ENCODE measurements at places on chromosomes 13 and 19.

- DNase-seq: no peak
Measured at GRCh38 chr19:54233941-54234340, 8.6 kb downstream of the LILRA6 start.

DNA sequence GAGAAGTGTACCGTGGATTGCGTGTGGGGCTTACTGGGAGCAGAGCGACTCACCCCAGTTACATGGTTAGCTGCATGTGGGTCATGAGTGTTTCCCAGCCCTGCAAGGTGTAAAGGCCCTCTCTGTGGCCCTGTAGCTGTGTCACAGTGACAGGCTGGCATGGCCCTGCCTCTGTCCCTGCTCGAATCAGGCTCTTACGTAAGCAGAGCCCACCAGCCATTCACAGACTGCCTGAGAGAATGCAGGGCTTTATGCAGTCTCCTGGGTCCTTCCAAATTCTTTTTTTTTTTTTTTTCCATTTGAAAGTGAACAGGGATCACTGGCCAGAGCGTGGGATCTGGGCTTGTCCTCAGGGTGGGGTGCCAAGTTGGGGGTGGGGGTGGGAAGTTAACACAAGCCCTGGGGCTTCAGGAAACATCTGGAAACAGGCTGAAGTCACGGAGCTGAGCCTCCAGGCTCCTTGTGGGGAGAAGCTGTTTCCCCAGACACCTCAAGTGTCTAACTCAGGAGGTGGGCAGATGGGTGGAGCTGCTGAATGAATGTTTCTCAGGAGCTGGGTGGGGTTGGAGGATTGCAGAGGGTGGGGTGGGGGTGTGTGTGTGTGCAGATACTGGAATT, 13.4 kb downstream of the TECR start:
- DNase-seq: no peak

- no peak for DNase-seq
Measured at GRCh38 chr13:112521073-112521685, 66.8 kb downstream of the TUBGCP3 start.

GRCh38 chr19:4051175-4052101, 15.3 kb downstream of the ZBTB7A start:
- DNase-seq: peak; percentile 57

- no peak for DNase-seq
Measured at GRCh38 chr19:33641261-33641660, 19.5 kb downstream of the CHST8 start.

- no peak for DNase-seq
Measured at GRCh38 chr19:5697022-5697889, 7.2 kb downstream of the RPL36 start.

GRCh38 chr13:111584101-111584672, 263.7 kb downstream of the TEX29 start:
- no peak for DNase-seq

DNA sequence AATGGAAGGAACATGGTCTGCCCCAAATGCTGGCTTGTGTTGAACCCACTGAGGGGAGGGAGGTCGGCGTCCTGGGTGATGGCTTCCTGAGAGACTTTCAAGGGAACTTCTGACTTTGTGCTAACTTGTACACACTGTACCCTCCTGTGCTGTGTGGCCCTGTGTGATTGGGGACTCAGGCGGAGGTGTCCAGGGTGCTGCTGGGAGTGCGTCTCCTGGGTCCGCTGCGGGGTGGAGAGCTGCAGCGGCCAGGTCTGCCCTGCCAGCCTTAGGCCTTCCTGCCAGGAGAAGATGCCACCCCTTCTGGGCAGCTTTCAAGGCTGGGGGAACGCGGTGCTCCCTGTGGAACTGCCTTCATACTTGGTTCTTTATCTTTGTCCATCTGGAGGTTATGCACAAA, 170.1 kb downstream of the URI1 start:
- no peak for DNase-seq

- peak; percentile 22 for DNase-seq
Measured at GRCh38 chr13:52851137-52851962, 2.9 kb upstream of the PCDH8 start.

GRCh38 chr13:19057588-19058340, 123.9 kb downstream of the TUBA3C start:
- no peak for DNase-seq

GRCh38 chr19:11437955-11438354, 2.5 kb downstream of the PRKCSH start:
- no peak for DNase-seq

GRCh38 chr19:1622541-1622940, 17.3 kb upstream of the UQCR11 start:
- DNase-seq: no peak

- peak; percentile 20 for DNase-seq
Measured at GRCh38 chr19:33390101-33390907, 16.8 kb downstream of the CEBPG start.

- no peak for DNase-seq
Measured at GRCh38 chr13:21690955-21691354, 20.1 kb downstream of the FGF9 start.

DNA sequence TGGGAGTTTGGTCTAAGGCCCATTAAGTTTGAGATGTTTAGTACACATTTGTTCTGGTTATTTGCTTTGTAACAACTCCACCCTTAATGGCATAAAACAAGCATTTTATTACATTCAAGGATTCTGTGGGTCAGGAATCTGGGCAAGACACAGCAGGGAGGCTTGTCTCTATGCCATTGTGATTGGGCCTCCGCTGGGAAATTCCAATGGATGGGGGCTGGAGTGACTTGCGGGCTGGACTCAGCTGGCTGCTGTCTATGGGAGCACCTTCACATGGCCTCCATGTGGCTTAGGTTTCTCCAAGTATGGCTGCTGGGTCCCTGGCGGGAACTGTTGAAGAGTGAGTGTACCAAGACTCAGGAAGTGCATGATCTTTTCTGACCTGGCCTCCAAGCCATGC, 159.0 kb downstream of the PAN3 start:
- no peak for DNase-seq

GRCh38 chr19:588093-588740, 1.5 kb upstream of the HCN2 start:
- peak; percentile 93 for DNase-seq
